SJCRH30 (cell line): ENCODE measurements at places on chromosomes 4 and X. TPM values are rescaled to one million over a fixed set of nuclear protein-coding genes. Genes with fewer than 3 reads are reported as not detected.

Gene ZRSR2
- 7.3 and 10.6 TPM in 2 replicates for total RNA-seq

Gene LCORL
- total RNA-seq, result 17.1 and 18.1 TPM in 2 replicates

Gene MAGEE2
- total RNA-seq, result not detected in 2 replicates

GRCh38 chr4:176642472-176642871, 150.2 kb downstream of the VEGFC start:
- H3K4me3 ChIP-seq, result no peak overlapping the region
- no peak overlapping the region for H3K27ac ChIP-seq
- H3K27me3 ChIP-seq, result no peaks in the 10 kb centered on the region

DNA sequence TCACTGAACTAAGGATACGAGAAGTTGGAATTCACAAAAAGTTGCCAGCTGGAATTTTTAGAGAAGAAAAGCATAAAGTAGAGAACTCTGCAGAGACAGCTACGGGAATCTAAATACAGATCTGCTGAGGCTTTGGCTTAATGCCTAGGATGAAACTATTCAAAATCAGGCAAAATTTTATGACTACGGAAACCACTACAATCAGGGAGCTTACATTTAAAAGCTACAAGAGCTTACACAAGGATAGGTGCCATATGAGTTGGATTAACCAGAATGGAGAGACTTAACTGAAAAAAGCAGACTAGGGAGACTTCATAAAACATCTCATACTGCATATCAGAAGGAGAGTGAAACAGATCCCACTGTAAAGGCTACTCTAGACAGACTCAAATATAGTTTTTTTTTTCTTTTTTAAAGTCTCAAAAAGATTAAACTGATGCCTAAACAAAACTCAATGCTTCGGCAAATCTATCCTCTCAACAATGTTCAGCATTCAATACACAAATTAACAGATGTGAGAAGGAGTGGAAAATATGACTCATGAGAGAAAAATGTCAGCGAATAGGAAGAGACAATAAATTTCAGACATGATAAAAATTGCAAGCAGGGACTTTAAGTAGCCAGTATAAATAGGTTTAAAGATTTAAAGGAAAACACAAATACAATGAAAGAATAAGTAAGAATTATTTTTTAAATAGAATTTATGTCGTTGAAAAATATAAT, 586.1 kb downstream of the FSTL5 start:
- peaks cover 10% of the 10 kb centered on the region for H3K4me1 ChIP-seq
- H3K36me3 ChIP-seq, result no peaks in the 10 kb centered on the region
- peak overlapping the region; percentile 46 for H3K4me3 ChIP-seq
- DNase-seq, result peak; percentile 1

- DNase-seq, result no peak
- H3K27ac ChIP-seq, result no peak overlapping the region
- no peaks in the 10 kb centered on the region for H3K4me1 ChIP-seq
- no peak overlapping the region for H3K4me3 ChIP-seq
- no peaks in the 10 kb centered on the region for H3K36me3 ChIP-seq
Measured at GRCh38 chrX:73768160-73768559, 205.2 kb downstream of the CHIC1 start.

DNA sequence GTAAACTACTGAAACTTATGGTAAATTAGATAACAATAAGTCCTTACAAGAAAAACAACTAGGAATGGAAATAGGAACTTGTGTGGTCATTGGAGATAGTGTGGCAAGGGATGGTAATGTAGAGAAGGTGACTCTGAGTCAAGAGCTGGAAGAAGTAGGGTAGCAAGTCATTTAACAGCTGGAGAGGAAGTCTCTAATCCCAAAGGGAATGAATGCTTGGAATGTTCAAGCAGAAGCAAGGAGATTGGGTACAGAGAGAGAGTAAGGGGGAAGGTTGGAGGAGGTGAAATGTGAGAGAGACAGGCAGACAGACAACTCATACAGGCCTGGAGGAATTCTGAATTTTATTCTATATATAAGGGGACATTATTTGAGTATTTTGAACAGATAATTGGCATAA, 260.6 kb upstream of the MAD2L1 start:
- peaks cover 13% of the 10 kb centered on the region for H3K4me1 ChIP-seq
- H3K27me3 ChIP-seq, result no peaks in the 10 kb centered on the region
- DNase-seq, result no peak
- H3K27ac ChIP-seq, result no peak overlapping the region
